Motor neuron (in vitro differentiated cells): ENCODE measurements at places on chromosomes 16 and 17.

GRCh38 chr17:7251661-7252175 is at the start of gene CTDNEP1:
Gene CTDNEP1 (minus strand): TSS chr17:7251734. CDS start chr17:7251296, 438 bp downstream.
- ATAC-seq: peak; percentile 92

- ATAC-seq: peak; percentile 89
Observed at GRCh38 chr17:4591529-4591928, 7.2 kb downstream of the SMTNL2 start.

GRCh38 chr17:81238815-81239713 is at the start of the genes NDUFAF8 and TEPSIN:
Gene NDUFAF8 (plus strand): TSS chr17:81239318. CDS start chr17:81239364, 46 bp downstream.
Gene TEPSIN (minus strand): TSS chr17:81239055. CDS start chr17:81239033, 22 bp downstream.
- ATAC-seq: peak; percentile 97

- ATAC-seq: peak; percentile 23
Observed at GRCh38 chr17:83080858-83081683, 1.7 kb downstream of the METRNL start.

- no peak for ATAC-seq
Observed at GRCh38 chr17:38588788-38589174, 17.0 kb downstream of the SRCIN1 start.

DNA sequence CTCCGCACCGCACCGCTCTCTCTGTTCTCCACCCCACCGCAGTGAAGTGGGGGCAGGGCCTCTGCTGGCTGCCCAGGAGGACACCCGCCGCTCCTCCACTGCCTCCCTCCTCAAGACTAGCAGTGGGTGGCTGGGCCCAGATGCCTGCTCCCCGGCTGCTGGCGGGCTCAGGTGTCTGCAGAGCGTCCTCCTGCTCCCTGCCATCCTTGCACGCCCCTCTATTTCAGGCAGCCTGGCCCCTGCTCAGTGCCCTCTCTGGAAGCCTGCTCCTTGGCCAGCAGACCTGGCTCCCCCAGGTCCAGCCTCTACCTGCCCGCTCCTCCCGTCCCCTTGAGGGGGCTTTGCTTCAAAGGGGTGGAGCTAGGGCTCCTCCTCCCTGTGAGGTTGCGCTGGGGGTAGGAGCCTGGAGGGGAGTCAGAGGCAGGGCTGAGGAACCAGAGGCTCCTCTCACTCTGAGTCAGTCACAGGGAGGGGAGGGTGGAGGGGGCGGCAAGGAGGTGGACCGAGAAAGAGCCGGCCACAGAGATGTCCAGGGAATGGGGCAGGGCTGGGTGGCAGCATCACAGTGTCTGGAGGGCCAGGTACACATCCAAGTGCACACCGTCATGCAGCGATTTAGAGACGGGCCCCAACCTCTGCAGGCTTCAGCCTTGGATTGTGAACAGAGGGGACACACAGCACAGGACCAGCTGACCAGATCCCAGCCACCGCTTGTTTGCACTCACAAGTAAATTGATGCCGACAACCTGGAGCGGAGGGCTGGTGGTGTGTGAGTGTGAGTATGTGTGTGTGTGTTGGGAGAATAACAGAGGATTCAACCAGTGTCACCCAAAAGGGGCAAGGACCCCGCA is 9.8 kb upstream of the TMEM92 start:
- ATAC-seq: peak; percentile 61

GRCh38 chr16:26530584-26531289 is 536.0 kb upstream of the C16orf82 start:
- no peak for ATAC-seq

DNA sequence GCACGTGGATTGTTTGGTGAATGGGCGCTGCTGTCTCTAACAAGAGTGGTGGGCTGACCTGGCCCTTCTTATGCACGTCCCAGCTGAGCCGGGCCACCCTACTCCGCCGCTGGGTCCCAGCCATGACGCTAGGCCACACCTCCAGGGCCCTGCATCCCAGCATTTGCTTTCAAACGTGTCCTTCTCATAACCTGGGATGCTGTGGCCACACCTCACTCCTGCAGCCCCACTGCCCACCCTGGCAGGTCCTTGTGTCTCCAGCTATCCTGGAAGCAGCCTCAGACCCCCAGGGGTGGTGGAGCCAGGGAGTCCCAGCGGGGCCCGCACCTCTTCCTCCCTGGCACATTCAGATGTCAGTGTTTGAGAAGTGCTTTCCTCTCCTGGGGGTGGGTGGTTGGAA is 168.6 kb downstream of the IRF8 start:
- no peak for ATAC-seq

DNA sequence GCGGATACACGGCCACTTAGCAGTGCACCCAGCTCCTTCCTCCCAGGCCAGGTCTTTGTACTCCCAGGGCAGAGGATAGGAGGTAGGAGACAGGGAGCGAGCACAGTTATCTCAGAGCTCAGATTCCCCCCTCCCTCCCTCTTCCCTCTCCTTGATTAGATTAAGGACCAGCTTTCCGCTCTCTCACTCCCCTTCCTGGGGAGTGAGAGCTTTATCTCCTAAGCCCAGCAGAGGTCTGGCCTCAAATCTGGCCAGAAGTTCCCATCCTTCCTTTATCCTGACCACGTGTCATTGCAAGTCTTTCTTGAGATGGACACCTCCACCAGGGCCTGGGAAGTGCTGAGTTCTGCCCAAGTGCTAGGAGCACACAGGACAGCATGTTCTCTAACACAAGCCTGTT is 5.1 kb downstream of the ARL4D start:
- ATAC-seq: no peak

GRCh38 chr17:57948555-57949420 is 6.4 kb downstream of the CUEDC1 start:
- ATAC-seq: peak; percentile 37

DNA sequence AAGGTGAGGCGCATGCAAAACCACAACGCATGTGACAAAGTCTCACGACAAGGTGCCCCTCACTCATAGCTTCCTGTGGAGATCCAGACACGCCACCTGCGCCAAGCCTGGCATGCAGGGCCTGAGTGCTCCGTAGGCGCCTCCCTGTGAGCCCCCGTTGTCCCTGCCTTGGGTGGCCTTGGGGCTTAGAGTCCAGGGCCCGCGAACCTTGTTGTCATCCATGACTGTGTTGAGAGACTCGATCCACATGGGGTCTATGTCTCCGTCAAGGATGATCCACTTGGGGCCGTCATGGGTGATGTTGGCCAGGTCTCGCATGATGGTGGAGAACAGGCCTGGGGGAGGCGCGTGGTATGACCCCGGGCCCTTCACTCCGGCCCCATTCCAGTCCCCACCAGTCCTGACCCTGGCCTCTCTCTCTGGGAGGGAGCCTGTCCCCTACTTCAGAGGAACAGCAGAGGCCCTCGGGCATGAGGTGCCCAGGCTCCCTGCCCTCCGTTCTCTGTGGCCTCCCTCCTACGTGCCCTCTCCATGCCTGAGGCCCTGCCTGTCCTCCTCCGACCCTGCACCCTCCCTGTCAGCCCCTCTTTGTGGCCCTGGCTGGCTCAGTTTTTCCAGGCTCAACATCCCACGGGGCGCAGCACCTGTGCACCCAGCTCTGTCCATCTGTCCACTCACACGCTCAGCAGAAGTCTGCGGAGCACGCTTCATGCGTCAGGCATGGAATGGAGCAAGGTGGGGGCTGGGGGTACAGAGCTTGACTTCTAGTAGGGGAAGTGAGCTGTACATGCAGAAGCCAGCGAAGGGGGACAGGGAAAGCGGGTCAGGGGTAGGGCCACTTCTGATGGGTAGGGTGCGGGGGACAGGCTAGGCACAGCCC is 85.7 kb downstream of the DNAH17 start:
- ATAC-seq: no peak

DNA sequence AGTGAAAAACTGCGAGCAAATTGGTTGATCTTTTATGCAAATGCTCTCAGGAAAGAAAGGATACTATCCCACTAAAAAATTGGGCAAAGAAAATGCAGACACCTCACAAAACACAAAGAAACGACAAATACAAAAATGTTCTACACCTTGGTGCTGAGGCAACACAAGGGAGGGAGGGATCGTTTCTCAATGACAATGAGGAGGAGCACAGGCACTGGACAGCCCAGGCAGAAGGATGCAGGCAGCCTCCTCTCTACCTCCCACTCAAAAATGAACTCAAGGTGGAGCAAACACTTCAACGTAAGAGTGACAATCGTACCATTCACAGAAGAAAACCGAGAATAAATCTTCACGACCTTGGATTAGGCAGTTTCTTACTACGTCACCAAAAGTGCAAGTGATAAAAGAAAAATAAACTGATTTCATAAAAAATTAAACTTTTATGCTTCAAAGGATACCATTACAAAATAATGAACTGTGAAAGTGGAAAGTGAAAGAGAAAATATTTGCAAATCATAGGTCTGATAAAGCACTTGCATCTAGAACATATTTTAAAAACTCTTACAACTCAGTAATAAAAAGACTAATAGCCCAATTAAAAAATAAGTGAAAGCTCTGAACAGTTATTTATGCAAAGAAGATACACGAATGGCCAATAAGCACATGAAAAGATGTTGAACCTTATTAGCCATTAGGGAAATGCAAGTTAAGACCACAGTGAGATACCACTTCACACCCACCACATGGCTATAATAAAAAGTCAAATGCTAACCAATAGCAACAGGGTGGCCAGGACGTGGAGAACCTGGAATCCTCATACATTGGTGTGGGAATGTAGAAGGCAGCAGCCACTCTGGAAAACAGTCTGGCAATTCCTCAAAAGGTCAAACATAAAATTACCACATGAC is 80.8 kb upstream of the TRAP1 start:
- no peak for ATAC-seq

GRCh38 chr17:81329927-81330883 is 35.1 kb upstream of the SLC38A10 start:
- ATAC-seq: no peak

GRCh38 chr17:29495011-29495410 is 71.8 kb downstream of the ABHD15 start:
- ATAC-seq: no peak

DNA sequence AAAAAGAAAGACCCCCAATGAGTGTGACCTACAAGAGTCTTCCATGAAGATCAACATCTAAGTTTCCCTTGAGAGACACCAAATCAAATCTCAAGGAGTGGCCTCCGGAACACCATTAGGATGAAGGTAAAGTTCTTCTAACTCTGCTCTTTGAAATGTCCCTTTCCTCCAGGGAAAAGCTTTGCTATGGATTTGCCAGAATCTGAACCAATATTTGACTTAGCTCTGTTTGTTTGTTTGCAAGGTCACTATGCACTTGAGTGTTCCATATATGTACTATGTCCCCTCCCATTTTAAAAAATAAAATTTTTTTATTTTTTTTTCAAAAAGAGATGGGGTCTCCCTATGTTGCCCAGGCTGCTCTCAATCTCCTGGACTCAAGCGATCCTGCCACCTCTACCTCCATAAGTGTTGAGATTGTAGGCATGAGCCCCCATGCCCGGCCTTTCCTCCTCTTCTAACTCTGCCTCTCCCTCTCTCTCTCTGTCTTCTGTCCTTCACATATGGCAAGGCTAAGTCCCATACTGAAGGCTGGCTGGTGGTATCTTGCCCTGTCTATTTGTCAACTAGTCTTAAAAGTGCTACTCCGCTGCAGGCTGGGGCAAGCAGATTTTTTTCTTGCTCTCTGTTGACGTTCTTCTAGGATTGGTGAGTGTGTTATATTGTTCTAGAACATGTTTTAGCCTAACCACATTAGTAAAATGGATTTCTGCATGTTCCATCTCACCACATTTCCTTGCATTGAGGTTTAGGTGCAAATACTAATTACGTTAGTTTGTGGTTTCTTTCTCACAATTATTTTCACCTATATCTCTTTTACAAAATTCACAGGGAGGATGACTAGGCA is 276.7 kb upstream of the DYNLRB2 start:
- no peak for ATAC-seq

- no peak for ATAC-seq
Observed at GRCh38 chr17:61966191-61966590, 38.4 kb upstream of the INTS2 start.

- ATAC-seq: peak; percentile 10
Observed at GRCh38 chr17:1162116-1162855, 17.5 kb downstream of the ABR start.

DNA sequence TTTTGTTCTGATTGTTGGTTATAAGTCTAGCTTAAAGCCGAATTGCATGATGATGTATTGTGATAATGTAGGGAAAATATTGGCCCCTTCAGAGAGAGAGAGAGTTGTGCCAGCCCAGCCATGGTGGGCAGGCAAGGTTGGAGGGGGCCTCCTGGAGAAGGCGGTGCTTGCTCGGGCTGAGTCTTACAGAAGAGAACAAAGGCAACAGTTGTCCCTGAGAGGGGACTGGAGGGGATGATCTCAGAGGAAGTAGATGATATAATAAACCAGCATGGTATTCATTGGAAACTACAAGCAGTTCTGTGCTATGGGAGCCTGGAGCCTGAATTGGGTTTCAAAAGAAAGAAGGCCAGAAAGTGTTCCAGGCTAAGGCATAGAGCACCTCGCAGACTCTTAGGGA is 173.8 kb downstream of the RPTOR start:
- ATAC-seq: no peak

GRCh38 chr17:64393000-64393402 is 2.3 kb upstream of the PECAM1 start:
- ATAC-seq: no peak

- no peak for ATAC-seq
Observed at GRCh38 chr17:73211745-73212144, 18.9 kb downstream of the COG1 start.

DNA sequence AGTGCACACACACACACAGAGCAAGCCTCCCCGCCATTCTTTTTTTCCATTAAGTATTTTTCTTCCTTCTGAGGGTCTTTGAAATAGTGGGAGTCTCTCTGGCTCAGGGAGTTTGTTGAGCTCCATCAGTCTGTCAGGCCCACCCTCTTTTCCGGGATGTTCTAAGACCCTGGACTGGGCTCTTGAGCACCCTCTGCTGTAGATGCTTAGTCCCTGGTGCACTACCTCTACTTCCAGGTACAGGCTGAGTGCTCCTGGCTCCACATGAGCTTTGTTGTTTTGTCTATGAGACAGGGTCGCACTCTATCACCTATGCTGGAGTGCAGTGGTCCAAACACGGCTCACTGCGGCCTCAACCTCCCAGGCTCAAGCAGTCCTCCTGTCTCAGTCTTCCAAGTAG is 20.7 kb downstream of the LIMD2 start:
- ATAC-seq: no peak

GRCh38 chr17:18099516-18099915 is 9.0 kb upstream of the MYO15A start:
- no peak for ATAC-seq

- peak; percentile 50 for ATAC-seq
Observed at GRCh38 chr16:67546761-67547422, 15.4 kb upstream of the CTCF start.

DNA sequence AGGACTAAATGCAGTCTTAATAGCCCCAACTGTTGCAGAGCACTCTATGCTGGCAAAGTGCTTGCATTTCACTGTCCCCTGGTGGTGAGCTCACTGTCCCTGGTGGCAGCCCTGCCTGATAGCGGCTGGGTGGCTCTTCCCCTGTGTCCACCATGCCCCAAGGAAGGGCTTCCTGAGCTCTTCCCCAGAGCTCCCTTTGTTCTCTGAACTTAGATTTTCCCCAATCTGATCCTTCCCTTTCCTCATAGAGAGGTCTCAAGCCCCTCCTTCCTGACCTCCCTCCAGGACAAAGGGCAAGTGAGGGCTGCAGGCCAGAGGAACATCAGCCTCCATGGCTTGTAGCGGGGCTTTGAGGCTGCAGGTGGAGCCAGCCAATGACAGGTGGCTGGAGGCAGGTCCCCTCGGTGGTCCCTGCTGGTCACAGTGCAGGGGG is 17.0 kb downstream of the BEAN1 start:
- ATAC-seq: no peak
